ENCODE measurements at places on chromosomes 4 and X. TPM values are rescaled to one million over a fixed set of nuclear protein-coding genes. Genes with fewer than 3 reads are reported as not detected.

DNA sequence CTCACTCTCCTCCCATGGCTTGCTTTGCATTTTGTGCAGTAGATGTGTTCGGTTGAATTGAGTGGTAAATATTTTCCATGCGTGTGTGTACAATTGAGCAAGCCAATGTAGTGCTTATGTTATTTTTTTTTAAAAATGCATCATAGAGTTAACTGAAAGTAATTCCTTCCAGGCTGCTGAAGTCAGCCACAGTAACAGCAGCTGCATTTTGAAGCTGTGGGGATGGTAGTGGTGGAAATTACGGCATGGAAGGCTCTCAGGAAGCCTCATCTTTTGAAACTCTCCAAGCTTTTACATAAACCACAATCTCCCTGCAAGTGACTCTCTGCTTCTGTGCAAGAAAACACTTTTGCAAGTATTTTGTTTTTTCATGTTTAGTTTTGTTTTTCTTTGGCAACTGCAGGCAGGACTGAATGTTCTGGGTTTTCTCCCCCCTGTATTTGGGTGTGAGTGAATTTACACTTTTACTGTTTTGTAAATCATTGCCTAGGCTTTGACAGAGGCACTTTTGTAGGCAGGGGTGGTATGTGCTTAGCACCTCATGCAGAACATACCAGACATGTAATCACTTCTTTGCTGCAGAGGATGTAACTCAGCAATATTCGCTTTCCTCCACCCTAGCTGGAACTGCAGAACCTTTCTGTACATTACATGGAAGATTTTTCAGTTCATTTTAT lies 56.2 kb downstream of the LRRC66 start:
- no peaks in the 10 kb centered on the region for H3K4me1 ChIP-seq
- H3K27ac ChIP-seq: no peak overlapping the region
- no peak overlapping the region for H3K4me3 ChIP-seq
- H3K27me3 ChIP-seq: no peaks in the 10 kb centered on the region
- no peak for DNase-seq

GRCh38 chr4:139596034-139596683 lies 40.1 kb upstream of the SETD7 start:
- no peak for DNase-seq
- H3K27me3 ChIP-seq: no peaks in the 10 kb centered on the region
- H3K36me3 ChIP-seq: no peaks in the 10 kb centered on the region
- H3K4me1 ChIP-seq: no peaks in the 10 kb centered on the region
- no peak overlapping the region for H3K27ac ChIP-seq
- H3K4me3 ChIP-seq: no peak overlapping the region

Gene TCEAL7
- total RNA-seq: not detected

Gene CENPVL2
- total RNA-seq: not detected

DNA sequence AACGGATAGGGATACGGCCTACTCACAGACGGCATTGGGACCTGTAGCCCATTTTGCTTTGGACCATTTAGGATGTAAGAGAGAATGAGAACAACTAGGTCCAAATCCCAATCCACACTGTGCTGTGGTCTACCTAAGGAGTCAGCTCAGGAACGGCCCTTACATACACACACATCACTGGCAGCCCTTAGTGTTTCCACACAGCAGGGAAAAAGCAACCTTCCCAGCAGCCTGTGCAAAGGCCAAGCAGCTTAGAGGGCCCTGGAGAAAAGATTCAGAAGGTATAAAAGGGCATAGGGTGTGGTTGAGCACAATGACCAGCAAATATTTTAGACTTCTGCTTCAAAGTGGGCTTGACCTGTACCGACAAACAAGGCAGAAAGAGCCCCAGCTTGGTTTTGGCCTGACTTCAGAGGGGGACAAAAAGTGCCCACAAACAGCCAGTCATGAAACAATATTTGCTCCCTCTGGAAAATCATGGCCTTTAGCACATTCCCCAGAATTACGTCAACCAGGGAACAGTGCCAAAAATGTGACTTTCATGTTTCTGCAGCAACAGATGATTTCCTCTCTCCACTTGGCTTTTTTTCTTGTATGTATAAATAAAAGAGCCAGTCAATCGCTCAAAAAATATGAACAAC lies 359.5 kb upstream of the FGF16 start:
- H3K27me3 ChIP-seq: no peaks in the 10 kb centered on the region
- H3K4me3 ChIP-seq: no peak overlapping the region
- no peak overlapping the region for H3K27ac ChIP-seq
- no peaks in the 10 kb centered on the region for H3K4me1 ChIP-seq

DNA sequence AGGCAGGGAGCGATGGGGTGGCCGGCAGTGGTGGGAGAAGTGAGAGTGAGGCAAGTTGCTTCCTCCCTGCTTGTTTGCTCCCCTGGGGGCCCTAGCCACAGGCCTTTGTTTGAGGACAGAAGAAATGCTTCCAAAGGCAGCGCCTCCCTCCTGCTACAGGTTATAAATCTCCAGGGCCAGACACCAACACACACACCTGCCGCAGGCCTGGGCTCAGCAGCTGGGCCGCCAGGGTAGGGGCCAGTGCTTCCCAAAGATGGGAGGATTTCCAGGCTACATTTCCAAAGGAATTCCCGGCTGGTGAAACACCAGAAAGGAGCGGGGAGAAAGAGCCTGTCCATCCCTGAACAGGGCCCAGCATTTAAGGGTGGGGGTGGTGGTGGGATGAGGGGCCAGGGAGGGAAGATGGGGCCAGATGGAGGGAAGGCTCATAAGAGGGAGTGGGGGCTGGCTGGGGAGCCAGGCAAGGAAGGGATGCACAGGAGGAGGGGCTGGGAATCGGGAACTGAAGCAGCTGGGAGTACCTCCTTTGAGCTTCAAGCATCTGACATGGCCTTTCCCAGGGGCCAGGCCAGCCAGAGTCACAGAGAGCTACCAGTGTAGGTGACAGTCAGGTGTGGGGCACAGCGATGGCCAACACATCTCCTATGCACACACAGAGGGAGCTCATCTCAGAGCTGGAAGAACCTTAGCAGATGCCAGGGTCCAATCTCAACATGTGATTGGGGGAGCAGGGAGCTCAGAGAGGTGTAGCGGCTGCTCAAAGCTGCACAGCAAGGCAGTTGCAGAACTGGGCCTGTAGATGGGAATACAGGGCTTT lies 143.9 kb downstream of the PJA1 start:
- H3K4me3 ChIP-seq: no peak overlapping the region
- no peak overlapping the region for H3K27ac ChIP-seq
- H3K36me3 ChIP-seq: no peaks in the 10 kb centered on the region
- DNase-seq: no peak
- no peaks in the 10 kb centered on the region for H3K27me3 ChIP-seq
- H3K4me1 ChIP-seq: no peaks in the 10 kb centered on the region

DNA sequence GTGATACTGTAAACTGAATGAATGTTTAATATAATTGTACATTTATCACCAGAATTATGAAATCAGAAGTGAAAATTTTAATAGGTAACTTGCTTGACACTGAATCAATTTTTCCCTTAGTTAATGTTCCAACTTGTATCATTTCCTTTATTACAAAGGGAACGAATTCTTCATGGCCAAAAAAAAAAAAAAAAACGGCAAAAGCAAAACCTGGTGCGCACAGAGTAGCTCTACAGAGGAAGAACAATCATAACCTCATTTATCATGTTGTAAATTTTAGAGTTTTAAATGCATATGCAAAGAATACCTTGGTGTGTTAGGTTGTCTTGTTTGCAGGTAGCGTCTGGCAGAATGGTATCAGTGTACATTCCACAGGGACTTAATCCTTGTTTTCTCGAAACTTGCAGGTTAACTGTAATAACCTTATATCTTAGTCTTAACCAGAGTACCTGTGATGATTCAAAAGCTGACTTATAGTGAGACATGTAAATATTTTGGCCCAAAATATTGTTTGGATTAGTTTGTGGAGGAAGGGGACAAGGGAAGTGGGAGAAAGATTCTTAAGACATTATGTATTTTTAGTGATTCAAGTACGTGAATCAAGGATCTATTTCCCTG lies 70.0 kb downstream of the NPNT start:
- no peaks in the 10 kb centered on the region for H3K27me3 ChIP-seq
- H3K27ac ChIP-seq: no peak overlapping the region
- no peaks in the 10 kb centered on the region for H3K36me3 ChIP-seq

DNA sequence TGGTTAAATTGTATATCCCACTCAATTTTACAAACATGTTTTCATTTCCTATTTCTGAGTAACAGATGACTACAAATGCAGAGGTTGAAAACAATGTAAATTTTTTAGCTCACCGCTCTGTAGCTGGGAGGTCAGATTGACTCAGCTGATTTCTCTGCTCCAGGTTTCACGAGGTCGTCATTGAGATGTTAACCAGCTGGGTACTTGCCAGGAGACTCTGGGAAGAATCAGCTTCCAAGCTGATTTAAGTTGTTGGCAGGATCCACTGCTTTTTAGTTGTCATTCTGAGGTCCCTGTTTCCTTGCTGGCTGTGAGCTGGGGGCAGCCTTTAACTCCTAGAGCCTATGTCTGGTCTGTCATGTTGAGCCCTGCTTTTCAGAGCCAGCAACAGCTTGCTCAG lies 864.3 kb upstream of the AGA start:
- no peak for DNase-seq
- no peaks in the 10 kb centered on the region for H3K27me3 ChIP-seq
- no peak overlapping the region for H3K27ac ChIP-seq

Gene BTC
- not detected for total RNA-seq

DNA sequence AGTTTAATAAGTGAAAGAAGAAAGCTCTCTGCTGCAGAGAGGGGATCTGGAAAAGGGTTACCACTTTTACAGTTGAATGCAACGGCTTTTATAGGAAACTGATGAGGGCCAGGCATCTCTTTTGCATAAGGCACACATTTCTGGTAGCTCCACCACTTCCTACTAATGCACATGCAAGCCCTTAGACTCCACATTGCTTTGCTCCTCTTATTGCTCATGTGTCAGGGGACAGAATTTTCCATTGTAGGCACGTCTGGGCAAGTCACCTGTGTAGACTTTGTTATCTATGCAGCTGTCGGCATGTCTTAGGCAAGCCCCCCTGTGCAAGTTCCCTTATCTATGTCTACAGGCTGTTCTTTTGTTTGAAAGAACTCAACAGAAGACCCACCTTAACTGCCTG lies 294.6 kb upstream of the STS start:
- H3K27ac ChIP-seq: no peak overlapping the region
- H3K36me3 ChIP-seq: no peaks in the 10 kb centered on the region
- H3K27me3 ChIP-seq: no peaks in the 10 kb centered on the region
- H3K4me3 ChIP-seq: no peak overlapping the region
- no peaks in the 10 kb centered on the region for H3K4me1 ChIP-seq
- DNase-seq: no peak

Gene FSTL5
- total RNA-seq: not detected

All from CD8-positive, alpha-beta memory T cell (primary cell).